ENCODE measurements at places on chromosomes 6 and 20.

- DNase-seq = no peak
These were observed 66.8 kb upstream of the RSPO3 start for GRCh38 chr6:127051571-127052260.

DNA sequence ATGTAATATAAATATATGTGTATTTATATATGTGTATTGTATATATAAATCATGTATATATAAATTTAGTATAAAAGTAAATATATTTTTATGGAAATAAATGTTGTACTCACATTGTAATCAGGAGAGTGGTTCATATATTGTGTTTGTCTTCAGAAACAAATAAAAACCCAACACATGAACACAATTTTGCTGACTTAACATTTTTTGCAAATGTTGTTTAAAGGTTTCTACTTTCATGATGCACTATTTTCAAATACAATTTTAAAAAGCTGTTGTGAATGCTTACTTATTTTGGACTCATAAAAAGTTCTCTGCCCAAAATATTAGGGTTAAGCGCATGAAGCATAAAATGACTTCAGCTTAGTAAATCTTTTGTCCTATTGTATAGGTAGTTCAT, 24.0 kb upstream of the PHF3 start:
- no peak for DNase-seq

GRCh38 chr6:43828711-43829110, 58.7 kb downstream of the VEGFA start:
- no peak for DNase-seq

DNA sequence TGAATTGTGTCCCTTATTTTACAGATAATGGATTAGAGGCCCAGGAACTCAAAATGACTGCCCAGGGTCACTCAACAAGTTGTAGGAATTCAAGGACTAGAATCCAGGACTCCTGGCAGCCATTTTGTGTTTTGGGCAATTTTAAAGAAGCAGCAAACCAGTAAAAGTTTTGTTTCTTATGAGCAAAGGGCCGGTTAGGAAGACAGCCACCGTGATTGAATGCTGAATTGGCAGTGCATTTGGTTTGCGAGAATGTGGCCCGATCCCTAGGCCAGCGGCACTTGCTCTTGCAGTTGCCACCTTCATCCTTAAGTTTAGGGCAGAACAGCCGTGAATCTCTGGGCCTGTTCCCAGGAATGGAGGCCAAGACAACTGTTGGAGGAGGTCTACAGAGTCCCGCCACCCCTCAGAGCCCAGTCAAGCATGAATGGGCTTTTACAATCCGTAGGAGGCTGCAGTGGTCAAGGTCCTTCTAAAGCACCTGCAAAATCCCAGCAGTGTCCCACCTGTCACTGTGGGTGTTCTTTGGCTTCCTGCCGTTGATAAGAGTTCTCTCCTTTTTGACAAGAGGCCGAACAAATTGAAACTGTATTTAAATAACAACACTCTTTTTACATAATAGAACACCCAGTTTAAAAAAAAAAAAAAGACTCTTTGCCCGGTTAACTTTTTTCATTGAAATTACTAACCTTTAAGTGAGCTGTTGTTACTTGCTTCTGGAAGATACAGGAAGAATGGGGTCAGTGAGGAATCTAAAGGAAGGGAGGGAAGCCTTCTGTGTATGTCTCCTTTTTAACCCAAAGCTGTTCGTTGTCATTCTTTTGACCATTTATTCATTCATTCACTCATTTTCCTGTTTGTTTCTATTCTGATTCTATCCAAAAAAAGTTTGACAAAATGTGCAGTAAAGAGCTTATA, 68.7 kb downstream of the PHACTR2 start:
- DNase-seq = no peak

DNA sequence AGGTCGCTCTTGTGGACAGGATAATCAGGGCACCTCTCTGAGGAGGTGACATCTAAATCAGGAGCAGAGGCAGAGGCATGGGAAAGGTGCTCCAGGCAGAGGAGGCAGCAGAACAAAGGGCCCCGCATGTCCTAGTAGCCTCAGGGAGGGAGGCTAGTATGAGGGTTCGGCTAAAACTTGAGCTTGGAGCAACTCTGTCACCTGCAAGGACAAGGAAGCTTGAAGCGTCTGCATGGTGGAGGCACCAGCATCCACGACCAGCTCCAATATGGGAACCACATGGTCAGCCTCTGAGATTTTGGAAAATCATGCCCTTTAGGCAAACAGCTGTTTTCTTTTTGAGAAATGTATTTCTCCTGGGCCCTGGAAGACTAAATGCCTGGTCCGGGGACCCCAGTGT, 13.0 kb upstream of the MPC1 start:
- no peak for DNase-seq

DNA sequence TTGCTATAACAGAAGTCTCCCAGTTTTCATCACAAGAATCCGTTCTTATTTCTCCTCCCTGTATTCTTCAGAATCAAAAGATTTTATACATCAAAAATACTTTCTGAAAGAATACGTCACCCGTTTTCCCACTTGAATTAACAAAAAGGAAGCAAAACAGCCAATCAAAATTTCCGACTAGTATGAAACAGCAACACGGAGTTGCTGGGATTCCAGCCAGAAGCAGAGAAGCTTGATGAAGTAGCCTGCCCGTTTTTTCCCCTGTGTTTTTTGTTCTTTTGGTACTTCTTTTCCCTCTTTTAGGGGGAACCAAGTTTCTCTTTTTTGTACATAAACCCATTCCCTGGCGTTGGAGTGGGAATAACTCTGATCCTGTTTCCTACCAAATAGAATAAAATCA, 14.6 kb downstream of the TXLNB start:
- no peak for DNase-seq

DNA sequence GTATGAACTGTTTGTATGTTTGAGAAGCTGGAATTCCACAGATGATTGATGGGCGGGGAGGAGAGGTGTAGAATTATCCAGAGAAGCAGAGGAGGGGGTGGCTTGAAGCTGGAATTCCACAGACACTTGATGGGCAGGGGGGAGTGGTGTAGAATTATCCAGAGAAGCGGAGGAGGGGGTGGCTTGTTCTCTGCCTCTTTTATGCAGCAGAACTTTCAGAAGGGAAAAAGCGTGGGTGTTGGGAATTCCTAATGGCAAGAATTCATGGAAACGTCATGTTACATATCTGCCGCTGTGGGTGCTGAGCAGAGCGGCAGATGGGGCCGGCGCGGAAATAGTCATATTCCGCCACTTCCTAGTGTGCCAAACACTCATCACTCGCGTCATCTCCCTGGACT, 167.9 kb upstream of the KCNG1 start:
- DNase-seq = no peak

- no peak for DNase-seq
These were observed 152.2 kb downstream of the SLC16A10 start for GRCh38 chr6:111239461-111239860.

DNA sequence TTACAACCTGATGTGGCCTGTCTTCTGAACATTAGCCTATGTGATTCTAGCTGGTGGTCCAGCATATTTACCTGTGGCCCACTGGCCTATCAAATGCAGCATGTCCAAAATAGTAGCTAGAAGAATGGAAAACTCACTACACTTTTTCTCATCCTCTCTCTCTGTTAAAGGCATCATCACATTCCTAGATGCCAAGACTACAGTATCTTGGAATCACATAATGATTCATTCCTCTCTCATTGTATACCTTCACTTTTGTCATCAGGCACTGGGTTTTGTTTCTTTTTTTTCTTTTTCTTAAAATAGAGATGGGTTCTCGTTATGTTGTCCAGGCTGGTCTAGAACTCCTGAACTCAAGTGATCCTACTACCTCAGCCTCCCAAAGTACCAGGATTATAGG, 45.0 kb downstream of the FAM83B start:
- no peak for DNase-seq

GRCh38 chr6:150336299-150336698, 32.5 kb upstream of the IYD start:
- DNase-seq = no peak

DNA sequence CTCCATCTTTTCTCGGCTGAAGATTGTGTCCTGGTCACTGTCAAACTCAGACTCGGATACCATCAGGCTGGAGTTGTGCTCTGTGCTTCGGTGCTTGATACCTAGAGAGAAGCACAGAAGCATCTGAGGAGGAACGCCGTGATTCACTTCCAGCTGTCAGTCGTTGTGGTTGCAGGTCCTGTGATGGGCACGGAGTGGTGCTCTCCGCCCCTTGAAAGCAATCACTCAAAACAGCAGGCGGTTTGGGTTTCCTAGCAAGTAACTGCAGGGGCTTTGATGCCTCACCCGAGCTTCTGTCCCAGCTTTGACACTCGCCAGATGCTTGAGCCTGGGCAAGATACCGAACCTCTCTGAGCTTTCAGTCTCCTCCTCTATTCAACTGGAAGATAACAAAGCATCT, 52.5 kb downstream of the ALDH5A1 start:
- DNase-seq = no peak
